ENCODE measurements at places on chromosomes 16 and 17.
A peak's percentile ranks its signal among the peaks of the same experiment; 100 is the strongest.

- no peak for DNase-seq
Observed at GRCh38 chr16:58249388-58249779, 45.4 kb downstream of the PRSS54 start.

GRCh38 chr17:14717859-14718258 is 417.0 kb downstream of the HS3ST3B1 start:
- DNase-seq, result no peak

GRCh38 chr17:72150632-72151460 is 30.0 kb downstream of the SOX9 start:
- DNase-seq, result no peak

DNA sequence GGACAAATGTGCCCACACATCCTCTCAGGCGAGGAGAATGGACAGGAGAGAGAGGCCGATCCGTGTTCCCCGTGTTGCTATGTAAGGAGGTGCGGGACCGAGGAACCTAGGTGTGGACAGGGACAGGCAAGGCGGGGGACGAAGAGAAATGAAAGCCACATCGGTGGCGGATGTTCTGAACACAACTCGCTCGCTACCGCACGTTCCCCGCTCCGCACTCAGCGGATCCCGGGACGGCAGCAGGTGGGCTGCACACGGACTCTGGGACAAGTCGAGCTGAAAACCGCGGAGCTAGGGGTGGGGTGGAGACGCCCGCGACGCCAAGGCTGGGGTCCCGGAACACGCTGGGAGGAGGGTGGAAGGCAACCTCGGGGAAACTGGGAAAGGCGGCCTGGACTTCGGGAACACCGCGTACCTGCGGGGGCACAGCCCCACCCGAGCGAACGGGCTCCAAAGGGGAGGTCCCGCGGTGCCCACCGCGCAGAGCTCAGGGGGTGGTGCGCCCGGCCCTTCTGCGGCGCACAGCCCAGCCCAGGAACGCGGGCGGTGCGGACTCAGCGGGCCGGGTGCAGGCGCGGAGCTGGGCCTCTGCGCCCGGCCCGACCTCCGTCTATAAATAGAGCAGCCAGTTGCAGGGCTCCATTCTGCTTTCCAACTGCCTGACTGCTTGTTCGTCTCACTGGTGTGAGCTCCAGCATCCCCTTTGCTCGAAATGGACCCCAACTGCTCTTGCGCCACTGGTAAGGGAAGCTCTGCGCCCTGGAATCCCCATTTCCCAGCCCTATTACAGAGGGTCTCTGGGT is at the start of gene MT1E:
Gene MT1E, plus strand, starts transcription at position 642 of the 803 bp plus-strand sequence. Its CDS starts 71 bp downstream, at position 713.
- DNase-seq, result peak; percentile 75

- DNase-seq, result no peak
Observed at GRCh38 chr17:48756830-48757251, 28.3 kb upstream of the HOXB13 start.

DNA sequence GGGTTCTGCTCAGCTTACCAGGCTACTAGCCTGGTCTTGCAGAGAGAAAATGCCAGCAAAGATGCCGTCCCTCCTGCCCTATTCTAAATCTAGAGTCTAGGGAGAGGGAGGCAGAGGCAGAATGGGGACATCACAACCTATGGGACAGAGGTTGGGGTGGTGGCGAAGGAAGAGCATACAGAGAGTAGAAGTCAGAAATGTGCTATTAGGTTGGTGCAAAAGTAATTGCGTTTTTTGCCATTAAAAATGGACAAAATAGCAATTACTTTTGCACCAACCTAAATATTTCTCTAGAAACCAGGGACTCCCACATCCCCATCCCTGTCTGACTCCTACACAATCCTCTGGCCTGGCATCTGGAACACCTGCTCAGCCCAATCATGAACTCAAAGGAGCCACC is 127.7 kb downstream of the GAS7 start:
- DNase-seq, result no peak

DNA sequence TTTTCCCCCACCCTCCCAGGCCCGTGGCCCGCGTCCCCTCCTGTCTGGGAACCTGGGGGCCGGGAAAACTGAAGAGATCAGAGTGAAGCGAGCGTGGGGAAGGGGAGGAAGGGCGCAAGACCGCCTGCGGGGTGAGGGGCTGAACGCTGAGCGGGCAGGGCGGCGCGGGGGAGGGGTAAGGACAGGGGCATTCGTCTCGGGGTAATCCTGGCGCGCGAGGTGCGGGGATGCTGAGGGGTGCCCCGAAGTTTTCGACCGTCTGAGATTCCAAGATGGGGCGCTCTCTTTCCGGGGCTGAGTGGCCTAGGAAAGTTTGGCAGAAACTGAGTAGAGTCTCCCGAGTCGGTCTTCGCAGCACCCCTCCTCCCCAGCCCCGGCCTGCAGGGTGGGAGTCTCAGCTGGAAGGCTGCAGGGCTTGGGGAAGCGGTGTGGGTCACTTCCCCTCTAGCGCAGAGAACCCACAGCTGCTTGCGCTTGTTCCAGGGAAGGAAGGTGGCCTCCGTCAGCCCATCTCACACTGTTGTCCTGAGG is 555 bp downstream of the TTYH2 start:
- no peak for DNase-seq

DNA sequence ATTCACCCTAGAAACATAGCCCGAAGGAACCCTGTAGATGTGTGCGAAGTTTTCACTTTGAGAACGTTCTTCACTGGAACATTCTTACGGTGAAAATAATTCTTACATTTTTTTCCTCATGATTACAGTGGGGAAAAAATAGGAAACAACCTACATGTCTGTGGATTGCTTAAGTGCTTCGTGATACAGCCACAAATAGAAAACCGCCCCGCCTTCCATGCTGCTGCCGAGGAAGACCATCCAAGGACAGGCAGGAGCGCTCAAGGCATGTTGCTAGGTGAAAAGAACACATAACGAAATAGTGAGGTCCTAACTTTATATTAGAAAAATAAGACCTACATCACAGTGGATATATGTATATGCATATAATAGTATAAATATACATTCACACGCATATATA is 78.8 kb downstream of the BMERB1 start:
- no peak for DNase-seq

GRCh38 chr17:6912110-6913051 is 80.9 kb upstream of the TEKT1 start:
- no peak for DNase-seq

DNA sequence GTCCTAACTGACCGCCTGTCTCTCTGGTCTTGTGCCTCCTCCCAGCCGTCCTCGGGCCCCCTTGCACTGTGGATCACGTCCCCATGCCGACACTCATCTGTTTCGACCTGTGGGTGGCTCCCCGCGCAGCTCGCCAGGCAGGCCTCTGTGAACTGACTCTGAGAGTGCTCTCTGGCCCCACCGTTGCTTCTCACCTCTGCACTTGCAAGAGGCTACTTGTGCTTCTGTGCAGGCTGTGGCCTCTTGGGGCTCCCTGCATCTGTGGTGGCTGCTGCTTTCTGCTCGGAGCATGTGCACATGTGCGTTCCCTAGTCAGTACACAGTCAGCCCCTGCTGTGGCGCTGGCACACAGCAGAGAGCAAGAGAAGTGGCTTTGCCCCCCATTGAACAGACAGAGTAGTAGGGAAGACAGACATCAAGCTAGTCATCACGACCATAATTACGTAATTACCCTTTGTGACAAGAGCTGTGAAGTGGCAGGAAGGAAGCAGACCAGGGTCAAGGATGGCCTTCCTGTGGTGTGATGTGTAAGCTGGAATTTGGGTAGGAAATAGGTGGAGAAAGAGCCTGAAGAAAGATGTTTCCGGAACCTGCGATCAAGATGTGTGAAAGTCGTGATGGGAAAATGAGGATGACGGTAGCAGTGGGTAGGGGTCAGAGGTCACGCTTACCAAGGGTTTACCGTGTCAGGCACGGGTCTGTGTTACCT is 256.0 kb upstream of the CACNG5 start:
- DNase-seq, result no peak

GRCh38 chr16:27191352-27191924 is 11.9 kb upstream of the KDM8 start:
- no peak for DNase-seq

DNA sequence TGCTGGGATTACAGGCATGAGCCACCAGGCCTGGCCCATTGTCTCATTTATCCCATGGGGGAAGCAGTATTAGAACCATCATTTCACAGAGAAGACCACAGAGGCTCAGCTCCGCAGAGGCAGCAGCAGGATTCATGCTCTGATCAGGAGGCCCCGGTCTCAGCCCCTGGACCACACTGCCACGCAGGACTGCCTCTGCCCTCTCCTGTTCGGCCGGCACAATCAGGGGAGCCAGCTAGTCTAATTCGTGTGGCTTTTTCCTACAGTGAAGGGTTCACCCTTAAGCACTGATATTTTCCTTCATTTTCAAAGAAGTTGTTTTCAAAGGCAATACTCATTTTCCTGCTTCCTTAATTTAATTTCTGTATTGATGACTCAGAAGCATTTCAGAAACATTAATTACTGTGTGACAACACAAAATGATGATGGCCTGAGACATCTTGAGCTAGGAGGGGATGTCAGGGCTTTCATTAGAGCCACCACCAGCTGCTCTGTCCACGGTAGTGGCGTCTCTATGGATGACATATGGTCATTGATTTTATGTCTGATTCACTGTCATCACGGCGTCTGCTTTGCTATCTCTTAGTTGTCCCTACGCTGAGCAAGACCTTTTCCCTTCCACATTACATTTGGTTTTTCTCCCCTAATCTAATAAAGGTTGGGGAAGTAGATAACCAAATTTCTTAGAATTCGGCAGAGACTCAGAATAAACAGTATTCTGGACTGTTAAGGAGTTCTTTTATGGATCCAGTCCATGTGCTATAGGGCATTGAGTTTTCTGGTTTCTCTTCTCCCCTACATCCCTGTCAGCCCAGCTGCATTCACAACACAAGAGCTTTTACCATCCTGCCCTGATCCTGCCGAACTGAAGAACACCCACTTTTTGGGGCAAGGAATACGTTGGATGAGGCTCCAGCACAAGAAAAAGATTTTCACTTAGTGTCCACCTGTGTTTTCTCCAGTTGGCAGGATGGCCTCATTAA is 314.0 kb downstream of the SLC39A11 start:
- no peak for DNase-seq

GRCh38 chr17:75459590-75460267 is 3.3 kb downstream of the TMEM94 start:
- no peak for DNase-seq

Measured in activated naive CD4-positive, alpha-beta T cell treated with anti-CD3 and anti-CD28 coated beads, Interleukin-2, amount 50 U/mL, for 16 hours (primary cell).